ENCODE measurements at places on chromosomes 4 and X.

DNA sequence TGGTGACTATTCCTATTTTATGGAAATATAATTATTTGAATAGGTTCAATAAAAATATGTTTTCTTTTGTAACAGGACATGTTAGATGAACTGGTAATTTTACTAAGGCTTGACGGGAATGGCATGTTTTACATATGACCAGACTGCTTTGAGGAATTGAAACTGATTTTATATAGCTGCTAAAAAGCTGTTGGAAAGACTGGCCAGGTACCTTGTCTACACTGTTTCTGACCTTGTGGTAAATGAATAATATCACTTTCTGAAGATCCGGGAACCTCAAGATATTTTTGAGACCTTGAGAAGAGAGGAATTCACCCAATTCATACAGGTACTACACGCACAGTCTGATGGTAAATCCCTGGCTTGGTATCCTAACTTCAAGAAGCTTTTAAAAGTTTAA lies 42.1 kb upstream of the USP46 start:
- ATAC-seq, result no peak

DNA sequence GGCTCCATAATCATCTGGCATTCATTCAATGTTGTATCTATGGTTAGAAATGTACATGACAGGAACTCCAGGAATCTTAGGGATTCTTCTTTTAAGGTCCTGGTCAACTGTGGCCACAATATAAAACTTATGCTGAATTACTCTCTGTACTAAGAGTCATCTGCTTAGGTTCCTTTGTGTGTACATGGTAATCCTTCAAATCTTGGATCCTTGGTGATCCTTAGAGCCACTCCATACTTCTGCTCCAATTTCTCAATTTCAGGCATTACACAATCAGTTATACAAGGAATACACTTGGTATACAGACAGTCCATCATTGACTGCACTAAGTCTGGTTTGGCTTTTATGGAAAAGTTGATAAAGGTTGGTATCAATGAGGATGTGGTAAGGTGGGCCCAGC lies 5.8 kb downstream of the SRD5A3 start:
- no peak for ATAC-seq

GRCh38 chr4:99102634-99103033 lies 14.0 kb upstream of the ADH5 start:
- ATAC-seq, result no peak

GRCh38 chrX:148700021-148700420 lies 199.6 kb downstream of the AFF2 start:
- ATAC-seq, result no peak

- ATAC-seq, result no peak
Observed at GRCh38 chr4:10226756-10227155, 110.2 kb upstream of the WDR1 start.

- no peak for ATAC-seq
Observed at GRCh38 chr4:57943682-57944081, 833.5 kb upstream of the IGFBP7 start.

GRCh38 chrX:104854790-104855340 lies 288.9 kb downstream of the IL1RAPL2 start:
- no peak for ATAC-seq

GRCh38 chr4:89906777-89907521 lies 12.3 kb downstream of the MMRN1 start:
- peak; percentile 61 for ATAC-seq

GRCh38 chrX:40009462-40009851 lies 88.3 kb downstream of the BCOR start:
- ATAC-seq, result no peak

DNA sequence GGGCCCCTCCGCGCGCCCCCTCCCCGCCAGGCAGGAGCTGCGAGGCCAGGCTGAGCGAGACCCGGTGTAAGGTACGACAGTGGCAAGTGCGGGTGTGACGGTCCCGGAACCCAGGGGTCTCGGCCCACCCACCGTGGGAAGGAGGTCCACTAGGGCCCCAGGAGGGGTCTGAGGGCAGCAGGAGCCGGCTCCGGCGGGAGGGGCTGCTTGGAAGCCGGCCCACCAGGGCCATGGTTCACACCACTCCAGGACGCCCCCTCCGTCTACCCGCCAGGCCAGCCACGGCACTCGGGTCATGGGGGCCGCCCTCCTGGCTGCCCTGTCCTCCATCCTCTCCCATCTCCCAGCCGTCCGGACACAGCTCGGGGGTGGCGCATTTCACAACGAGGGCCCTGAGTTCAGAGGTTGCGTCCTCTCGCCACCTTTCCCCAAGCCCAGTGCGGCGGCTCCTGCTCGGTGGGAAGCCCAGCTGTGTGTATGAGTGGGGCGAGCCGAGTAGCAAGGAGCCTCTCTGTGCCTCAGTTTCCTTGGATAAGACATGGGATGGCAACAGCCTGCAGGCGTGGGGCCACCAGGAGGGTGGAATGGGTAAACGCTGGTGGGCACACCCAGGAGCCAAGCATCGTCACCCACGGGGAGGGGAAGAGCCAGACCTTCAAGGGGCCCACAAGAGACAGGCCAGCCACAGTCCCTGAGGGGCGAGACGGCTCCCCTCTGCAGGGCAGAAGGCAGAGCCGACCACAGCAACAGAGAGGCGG lies 81.3 kb downstream of the FAM53A start:
- no peak for ATAC-seq

GRCh38 chr4:151644622-151645021 lies 116.2 kb downstream of the GATB start:
- no peak for ATAC-seq

DNA sequence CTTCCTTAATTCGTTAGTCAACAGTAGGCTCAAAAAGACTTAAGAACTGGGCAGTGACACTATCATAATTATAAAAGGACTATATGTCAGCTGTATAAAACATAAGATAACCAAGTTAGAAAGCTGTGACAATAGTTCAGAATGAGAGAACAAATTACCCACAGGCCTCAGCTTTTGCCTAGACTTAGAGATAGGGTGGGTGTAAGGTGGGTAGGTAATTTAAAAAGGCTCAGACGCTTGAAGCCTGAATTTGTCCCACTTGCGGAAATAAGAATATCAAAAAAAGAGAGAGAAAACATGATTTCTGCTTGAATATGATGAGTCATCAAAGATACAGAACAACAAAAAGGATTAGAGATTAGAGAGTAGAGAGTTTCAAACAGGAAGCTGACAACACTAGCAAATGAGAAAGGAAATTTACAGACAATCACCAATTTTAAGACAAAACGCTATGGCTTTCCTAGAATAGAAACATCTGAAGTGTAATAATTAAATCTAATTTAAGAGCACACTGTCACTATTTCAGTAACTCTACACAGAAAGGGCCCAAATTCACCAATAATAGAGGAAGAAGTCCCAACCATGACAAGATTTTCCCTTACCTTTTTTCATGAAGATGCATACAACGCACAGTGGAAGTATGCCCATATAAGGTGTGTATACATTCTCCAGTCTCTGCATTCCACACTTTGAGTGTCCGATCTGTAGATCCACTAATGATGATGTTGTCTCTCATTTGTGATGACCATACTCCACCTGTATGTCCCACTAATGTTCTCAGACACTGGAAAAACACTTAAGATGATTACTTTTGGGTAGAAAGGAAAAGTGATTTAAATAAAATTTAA lies 208.1 kb downstream of the FBXW7 start:
- peak; percentile 78 for ATAC-seq

DNA sequence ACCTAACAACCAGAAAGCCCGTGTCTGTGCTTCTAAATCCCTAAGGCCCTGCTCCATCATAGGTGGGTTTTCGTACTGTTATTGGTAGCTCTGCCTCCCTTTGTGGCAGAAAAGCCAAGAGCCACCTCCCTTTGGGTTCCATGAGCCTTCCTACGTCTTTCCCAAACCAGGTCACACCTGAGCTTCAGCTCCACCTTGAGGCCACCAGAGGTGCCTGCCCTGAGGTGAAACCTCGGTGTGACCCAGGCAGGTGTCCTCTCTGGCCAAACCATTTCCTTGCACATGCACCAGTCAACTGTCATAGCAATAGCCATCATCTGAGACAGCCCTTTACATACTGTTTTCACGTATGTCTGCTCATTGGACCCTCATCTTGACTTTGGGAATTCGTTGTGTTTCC lies 188.0 kb upstream of the RBPJ start:
- no peak for ATAC-seq

GRCh38 chrX:104647084-104647483 lies 81.1 kb downstream of the IL1RAPL2 start:
- no peak for ATAC-seq

- ATAC-seq, result peak; percentile 12
Observed at GRCh38 chr4:37836838-37837440, 10.5 kb downstream of the PGM2 start.

DNA sequence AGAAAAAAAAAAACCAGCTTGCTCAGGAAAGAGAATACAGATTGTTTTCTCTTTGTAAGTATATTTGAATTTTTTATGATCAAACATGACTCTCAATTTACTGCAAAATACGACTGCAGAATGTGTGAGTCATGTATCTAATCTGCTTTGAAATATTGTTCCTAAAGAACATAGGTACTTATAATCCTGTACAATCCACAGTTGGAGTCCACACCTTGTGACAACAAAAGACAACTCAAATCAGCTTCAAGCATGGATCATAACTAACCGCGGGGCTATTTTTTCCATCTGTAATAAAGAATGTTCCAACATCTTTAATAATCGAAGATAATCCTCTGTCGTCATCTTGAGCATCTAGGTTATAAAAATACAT lies 77.8 kb upstream of the STIM2 start:
- no peak for ATAC-seq

DNA sequence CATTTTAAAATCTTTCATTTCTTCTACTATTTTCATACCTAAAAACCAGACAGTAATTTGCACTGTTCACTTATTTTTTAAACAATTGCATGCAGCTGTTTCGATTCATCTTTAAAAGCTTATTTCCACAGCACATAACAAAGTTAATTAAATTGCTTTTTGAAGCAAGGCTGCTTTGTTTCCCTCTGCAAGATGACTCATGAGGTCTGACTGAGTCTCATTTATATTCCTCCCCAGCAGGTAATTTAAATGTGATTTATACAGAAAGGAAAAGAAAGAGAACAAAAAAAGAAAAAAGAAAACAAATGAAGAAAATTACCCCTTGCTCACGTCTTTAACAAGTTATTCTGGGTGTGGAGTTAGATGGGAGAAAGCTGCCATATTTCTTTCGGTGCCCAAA lies 22.8 kb downstream of the VMA21 start:
- no peak for ATAC-seq

- peak; percentile 60 for ATAC-seq
Observed at GRCh38 chrX:78092296-78092695, 11.8 kb upstream of the PGK1 start.

GRCh38 chr4:173174594-173175012 lies 6.0 kb downstream of the GALNT7 start:
- ATAC-seq, result no peak

DNA sequence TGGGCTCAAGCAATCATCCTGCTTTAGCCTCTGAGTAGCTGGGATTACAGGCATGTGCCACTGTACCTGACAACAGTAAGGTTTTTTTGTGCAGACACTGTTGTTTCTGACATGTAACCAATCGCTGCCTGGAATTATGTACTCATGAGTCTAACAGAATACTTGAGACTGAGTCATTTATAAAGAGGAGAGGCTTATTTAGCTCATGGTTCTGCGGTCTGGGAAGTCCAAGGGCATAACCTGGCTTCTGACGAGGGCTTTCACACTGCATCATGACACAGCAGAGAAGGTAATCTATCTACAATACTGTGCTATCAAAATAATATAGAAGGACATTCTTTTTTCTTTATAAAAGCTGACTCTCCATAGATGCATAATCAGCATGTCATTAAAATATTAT lies 115.5 kb upstream of the STOX2 start:
- no peak for ATAC-seq

DNA sequence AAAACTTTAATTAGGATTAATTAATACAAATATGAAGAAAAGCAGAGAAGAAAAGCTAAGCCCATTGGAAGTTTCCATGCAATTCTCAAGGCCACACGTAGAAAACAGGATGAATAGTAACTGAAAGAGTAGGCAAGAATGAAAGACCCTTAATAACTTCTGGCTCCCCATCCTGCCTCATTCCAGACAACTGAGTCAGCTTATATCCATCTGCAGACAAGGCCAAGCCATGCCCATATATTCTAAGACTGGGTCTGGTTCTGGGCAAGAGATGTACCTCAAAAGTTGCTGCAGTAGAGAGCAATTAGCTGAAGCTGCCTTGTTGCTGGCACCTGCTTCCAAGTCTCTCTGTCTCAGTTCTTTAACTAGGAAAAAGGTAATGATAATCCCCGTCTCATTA lies 244.1 kb downstream of the GPC3 start:
- no peak for ATAC-seq

- ATAC-seq, result no peak
Observed at GRCh38 chrX:22803353-22803752, 196.4 kb upstream of the DDX53 start.

DNA sequence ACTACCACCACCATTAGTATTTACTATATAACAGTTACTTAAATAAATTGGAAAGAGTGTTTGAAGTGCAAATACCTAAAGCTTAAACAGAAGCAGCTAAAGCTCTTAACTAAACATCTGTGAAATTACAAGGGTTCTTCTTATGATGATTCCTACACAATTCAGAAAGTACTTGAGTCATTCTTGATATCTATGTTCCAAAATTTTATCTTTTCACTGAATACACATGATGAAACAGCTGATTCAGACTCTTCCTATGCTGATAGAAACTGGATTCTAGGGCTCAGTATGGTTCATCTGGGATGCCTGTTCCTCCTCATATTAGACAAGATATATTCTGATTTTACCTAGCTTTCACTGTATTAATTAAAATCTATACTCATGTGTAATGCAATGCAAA lies 13.6 kb downstream of the EREG start:
- ATAC-seq, result no peak

DNA sequence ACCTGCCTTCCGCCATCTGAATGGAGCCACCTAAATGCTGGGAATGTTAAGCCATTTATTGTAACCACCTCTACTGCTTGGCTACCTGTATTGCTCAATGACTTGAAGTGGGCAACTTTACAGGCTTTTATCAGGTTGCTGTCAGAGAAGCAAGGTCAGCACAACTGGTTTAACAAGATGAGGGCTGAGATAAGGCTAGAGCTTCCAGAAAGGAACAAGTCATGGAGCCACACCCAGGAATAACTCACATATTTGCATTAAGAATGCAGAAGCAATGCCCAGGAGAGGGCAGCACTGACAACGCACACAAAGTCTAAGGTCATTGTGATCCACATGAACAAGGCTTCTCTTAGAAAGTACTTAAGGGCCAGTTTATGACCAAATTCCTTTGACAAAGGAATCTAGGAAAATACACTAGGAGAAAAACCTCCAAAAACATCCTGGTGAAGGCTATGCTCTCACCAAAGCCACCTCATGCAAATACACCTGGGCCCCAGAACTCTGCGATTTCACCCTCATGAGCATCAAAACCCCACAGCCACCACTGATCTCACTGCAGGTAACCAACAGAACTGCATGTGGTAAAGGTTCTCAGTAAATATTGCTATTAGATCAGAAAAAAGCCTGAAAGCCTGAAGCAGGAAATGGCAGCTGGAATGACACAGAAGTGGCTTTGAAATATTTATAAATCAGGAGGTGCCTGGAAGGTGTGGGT lies 15.0 kb upstream of the STS start:
- ATAC-seq, result no peak

DNA sequence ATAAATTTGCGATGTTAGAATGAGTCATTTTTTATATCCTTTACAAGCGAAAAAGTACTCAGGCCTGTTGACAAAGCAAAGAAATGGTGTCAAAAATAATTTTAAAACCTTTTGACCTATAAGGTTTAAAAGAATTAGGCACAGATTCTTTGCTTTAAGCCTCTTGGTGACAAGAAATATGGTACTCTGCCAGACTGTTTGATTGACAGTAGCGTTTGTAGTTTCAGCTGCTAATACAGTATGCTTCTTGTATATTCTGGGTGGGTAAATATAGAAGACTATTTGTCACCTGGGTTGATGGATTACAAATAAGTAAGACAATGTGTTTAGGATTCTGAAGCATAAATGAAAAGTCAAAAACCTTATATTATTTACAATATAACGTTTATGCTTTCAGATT lies 193.1 kb upstream of the PITX2 start:
- ATAC-seq, result no peak

Measured in activated T-helper 17 cell treated with anti-CD3 and anti-CD28 coated beads, Interleukin-2, amount 50 U/mL, for 72 hours (primary cell).